ENCODE measurements at places on chromosomes 2 and 18. TPM values are rescaled to one million over a fixed set of nuclear protein-coding genes. Genes with fewer than 3 reads are reported as not detected.

The RMC1 gene
- total RNA-seq = 22.1 TPM

The AMER3 gene
- total RNA-seq = not detected

The UGT1A7 gene
- not detected for total RNA-seq

The ANKRD29 gene
- total RNA-seq = 6.9 TPM
